Stimulated activated CD4-positive, alpha-beta T cell treated with anti-CD3 and anti-CD28 coated beads, Interleukin-1b, Interleukin-23, amount 100 ng/mL, for 4 hours (primary cell): ENCODE measurements at places on chromosomes 6 and 20.

DNA sequence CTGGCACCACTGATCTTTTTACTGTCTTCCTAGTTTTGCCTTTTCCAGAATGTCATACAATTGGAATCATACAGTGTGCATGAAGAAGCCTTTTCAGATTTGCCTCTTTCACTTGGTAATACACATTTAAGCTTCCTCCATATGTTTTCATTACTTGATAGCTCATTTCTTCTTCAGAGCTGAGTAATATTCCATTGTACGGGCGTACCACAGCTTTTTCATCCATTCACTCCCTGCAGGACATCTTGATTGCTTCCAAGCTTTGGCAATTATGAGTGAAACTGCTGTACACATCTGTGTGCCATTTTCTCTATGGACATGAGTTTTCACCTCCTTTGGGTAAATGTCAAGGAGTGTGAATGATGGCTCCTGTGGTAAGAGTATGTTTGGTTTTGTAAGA lies 46.2 kb upstream of the LY86 start:
- DNase-seq, result no peak

DNA sequence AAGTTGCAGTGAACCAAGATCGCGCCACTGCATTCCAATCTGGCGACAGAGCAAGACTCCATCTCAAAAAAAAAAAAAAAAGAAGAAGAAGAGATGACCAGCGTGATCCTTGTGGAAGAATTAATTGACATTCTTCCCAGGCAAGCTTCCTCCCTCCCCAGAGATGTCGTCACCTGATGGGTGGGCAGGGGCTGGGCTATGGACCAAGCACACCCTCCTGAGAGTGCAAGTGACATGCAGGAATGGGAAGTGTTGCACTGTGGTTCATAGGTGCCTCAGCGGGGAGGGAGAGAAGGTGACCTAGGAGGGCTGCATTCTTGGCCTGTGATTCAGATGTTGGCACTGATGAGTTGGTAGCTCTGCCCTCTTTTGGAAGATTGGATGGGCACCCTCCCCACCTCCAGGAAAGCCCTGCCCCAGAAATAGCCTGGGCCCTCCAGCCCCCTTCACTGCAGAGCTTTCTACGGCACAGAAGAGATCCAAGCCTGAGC lies 37.8 kb downstream of the TAF8 start:
- DNase-seq, result no peak

DNA sequence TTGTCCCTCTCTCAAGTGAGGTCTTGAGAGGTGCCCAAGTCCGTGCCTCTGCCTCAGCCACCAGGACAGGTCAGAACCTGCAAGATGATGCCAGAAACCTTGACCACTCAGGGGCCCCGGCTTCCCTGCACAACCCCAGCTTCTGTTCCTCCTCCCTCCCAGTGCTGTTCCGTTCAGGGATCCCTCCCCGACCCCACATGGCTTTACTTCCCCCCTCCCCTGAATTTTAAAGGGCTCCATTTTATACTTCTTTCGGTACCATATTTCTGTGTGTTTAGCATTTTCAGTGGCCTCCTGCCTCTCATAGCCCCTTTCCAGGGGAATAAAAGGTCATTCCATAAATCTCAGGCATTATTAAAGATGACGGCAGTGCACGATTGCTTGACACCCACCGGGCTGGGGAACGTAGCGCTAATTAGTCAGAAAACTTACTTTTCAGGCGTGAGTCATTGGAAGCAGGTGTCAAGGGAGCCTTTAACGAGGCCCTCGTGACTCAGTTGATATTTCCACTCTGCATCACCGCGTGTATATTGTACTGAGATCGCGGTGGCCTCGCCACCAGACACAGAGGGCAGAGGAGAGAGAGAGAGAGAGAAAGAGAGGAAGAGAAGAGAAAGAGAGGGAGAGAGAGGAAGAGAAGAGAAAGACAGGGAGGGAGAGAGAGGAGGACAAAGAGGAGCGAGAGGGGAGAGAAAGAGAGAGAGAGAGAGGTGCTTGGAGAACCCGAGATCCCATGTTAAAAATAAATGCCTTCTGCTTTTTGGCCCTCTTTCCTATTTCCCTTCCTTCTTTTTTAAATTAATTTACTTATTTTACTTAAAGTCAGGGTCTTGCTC lies 21.3 kb downstream of the KCNG1 start:
- DNase-seq, result no peak

DNA sequence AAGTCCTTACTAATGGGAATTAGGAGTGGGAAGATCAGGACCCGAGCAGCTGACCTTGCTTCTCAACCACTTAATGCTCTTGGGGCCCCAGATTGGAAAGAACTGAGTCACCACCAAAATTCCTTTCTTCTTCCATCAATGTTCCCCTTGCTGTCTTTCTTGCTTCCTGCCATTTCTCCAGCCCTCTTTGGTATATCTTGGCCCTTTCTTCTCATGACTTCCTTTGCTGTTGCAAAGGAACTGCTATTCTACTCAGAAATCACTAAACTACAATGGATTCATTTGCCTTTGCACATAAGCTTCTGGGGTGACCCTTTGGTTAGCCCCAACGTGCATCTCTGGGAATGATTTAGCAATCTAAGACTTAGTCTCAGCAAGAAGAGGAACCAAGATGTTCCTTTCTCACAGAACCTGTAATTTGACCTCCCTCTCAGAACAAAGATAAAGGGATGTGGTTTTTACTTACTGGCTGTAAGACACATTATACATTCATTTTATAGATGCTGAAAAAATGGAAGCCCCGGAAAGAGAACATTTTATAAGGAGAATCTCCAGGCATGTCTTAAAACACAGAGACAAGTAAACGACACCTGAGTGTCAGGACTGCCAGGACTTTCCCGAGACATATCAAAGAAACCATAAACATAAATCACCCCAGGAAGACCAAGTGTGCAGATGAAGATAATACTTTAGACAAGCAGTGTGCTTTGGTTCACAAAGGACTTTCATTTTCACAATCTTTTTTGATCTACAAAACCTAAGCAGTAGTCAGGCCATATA lies 99.0 kb upstream of the TNFAIP3 start:
- DNase-seq, result no peak
